Omental fat pad (tissue), 4 donors: ENCODE measurements at places on chromosomes 6 and 20. TPM values are rescaled to one million over a fixed set of nuclear protein-coding genes. Genes with fewer than 3 reads are reported as not detected.

Gene MAN1A1
- 210 TPM for total RNA-seq

Gene IL20RA
- total RNA-seq: 1.1 TPM

Gene RALGAPB
- 31.3 TPM for total RNA-seq

Gene TGM2
- 200 TPM for total RNA-seq

Gene ARMH2
- total RNA-seq: 0.84 TPM

Gene TSHZ2
- 56.6 TPM for total RNA-seq

Gene CRIP3
- total RNA-seq: 7.9 TPM

Gene CGA
- not detected for total RNA-seq

Gene MTO1
- total RNA-seq: 24.7 TPM

Gene CLDN20
- total RNA-seq: not detected

Gene GPX5
- not detected for total RNA-seq

Gene NKAPL
- total RNA-seq: 2.7 TPM

Gene GDAP1L1
- total RNA-seq: not detected

Gene TFAP2D
- total RNA-seq: not detected

Gene CFB
- 16.7 TPM for total RNA-seq

Gene GRM1
- not detected for total RNA-seq

DNA sequence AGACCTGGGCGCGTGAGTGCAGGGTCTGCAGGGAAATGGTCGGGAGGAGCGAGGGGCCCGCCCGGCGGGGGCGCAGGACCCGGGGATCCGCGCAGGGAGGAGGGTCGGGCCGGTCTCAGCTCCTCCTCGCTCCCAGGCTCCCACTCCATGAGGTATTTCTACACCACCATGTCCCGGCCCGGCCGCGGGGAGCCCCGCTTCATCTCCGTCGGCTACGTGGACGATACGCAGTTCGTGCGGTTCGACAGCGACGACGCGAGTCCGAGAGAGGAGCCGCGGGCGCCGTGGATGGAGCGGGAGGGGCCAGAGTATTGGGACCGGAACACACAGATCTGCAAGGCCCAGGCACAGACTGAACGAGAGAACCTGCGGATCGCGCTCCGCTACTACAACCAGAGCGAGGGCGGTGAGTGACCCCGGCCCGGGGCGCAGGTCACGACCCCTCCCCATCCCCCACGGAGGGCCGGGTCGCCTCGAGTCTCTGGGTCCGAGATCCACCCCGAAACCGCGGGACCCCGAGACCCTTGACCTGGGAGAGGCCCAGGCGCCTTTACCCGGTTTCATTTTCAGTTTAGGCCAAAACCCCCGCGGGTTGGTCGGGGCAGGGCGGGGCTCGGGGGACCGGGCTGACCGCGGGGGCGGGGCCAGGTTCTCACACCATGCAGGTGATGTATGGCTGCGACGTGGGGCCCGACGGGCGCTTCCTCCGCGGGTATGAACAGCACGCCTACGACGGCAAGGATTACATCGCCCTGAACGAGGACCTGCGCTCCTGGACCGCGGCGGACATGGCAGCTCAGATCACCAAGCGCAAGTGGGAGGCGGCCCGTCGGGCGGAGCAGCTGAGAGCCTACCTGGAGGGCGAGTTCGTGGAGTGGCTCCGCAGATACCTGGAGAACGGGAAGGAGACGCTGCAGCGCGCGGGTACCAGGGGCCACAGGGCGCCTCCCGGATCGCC, 54.2 kb upstream of the HLA-A start:
- DNase-seq: no peak

DNA sequence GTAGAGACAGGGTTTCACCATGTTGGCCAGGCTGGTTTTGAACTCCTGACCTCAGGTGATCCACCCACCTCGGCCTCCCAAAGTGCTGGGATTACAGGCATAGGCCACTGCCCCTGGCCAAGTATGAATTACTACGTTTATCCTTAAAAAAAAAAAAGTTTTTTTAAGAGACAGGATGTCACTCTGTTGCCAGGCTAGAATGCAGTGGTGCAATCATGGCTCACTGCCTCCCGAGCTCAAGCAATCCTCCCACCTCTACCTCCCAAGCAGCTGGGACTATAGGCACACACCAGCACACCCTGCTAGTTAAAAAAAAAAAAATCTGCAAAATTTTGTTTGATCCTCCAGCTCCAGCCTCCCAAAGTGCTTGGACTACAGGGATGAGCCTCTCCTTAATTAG, 23.1 kb downstream of the IYD start:
- no peak for DNase-seq

DNA sequence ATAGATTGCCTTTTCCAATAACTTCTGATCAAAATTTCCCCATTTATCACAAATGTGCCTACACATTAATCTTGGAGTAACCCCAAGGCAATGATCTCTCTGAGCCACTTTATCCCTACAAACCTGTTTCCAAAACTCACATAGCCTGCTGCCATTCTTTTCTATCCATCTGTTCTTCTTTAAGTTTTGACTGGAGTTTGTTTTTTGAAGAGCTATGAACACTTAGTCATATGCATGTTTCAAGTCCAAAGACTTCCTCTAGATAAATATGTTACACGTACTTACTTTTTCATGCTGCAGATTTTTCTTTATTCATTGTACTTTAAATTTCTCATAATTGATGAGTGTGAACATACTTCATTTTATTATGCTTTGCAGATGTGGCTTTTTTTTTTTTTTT, 488.9 kb upstream of the CITED2 start:
- DNase-seq: no peak

DNA sequence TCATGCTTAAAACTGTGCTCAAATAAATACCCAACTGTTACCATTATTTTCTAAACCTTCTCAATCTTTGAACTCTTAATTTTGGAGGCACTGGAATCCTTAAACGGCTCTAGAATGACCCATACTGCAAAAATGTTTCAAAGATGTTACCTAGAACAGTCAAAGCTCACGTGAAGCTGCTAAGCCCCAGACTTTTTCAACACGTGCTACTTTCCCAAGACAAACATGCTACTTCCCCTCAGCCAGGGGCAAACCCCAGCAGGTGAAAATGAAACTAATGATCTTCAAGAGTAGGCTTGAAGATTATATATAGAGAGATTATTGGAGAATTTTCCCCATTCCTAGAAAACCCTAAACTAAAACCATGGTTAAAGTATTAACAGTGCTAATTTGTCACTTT, 28.1 kb downstream of the HUS1B start:
- no peak for DNase-seq

DNA sequence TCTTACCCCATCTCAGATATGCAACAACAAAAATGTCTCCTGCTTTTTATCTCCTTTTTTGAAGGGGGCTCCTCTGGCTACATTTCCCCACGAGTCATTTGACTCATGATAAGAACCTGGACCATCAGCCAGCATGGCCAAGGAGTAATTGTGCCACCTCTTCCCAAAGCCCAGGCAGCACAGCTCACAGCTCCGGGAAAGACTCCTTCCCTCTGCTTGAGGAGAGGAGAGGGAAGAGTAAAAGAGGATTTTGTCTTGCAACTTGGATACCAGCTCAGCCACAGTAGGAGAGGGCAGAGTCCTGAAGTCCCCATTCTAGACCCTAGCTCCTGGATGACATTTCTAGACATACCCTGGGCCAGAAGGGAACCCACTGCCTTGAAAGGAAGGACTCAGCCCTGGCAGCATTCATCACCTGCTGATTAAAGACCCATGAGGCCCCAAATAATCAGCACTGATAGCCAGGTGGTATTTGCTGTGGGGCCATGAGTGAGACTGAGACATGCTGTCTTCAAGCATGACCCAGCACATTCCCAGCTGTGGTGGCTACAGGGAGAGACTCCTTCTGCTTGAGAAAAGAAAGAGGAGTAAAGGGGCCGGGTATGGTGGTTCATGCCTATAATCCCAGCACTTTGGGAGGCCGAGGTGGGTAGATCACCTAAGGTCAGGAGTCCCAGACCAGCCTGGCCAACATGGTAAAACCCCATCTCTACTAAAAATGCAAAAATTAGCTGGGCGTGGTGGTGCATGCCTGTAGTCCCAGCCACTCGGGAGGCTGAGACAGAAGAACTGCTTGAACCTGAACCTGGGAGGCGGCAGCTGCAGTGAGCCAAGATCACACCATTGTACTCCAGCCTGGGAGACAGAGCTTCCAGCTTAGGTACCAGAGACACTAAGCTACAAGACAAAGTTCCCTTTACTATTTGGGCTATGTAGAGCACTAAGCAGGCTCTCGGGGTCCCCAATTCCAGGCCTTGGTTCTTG, 28.1 kb downstream of the NCOA6 start:
- no peak for DNase-seq

DNA sequence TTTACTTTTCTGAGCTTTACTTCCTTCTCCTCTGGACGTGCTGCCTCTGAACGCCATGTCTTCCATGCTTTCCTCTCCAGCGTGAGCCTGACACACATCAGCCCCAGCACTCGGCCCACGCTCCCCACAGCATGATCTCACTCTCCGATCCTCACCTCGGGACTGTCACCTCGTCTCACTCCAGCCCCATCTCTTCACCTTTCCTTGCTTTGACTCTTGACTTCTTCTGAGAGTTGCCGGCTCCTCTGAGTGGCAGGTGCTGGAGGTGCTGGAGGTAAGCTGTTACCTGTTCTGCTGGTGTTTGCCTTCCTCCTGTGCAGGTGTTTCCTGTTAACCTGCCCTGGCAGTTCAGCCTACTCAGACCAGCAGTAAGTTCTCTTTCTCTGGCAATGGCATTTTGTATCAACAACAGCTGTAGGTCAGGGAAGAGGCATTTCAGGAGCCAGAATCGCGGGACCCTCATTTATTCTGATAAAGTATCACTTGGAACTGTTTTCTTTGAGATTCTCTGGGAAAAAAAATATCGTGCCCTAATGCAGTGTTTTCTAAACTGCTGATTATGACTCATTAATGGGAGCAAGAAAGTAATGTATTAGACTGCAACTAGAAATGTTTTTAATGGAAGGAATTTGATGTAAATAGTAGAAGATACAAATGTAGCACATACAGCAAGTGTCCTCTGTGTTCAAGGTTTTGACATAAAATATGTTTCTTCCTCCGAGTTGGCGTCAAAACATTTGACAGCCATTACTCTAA, 106.5 kb downstream of the ARID1B start:
- no peak for DNase-seq

DNA sequence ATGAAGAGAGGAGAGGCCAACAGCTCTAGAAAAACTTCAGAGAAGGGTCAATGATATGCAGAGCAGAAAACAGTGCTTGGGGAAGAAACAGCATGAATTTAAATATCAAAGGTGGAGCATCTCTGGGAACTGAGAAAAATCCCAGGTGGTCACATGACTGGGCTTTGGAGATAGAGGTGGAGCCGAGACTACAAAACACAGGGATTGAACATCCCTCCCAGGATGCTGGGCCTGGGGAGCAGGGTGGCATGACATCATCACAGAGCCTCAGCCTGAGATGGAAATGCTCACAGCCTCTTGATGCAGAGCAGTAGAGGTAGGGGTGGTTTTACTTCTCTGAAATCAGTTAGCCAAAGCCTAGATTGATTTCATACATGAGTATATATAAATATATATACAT, 529.5 kb downstream of the PRKN start:
- no peak for DNase-seq

GRCh38 chr20:51139891-51140290, 117.0 kb upstream of the KCNG1 start:
- DNase-seq: no peak

DNA sequence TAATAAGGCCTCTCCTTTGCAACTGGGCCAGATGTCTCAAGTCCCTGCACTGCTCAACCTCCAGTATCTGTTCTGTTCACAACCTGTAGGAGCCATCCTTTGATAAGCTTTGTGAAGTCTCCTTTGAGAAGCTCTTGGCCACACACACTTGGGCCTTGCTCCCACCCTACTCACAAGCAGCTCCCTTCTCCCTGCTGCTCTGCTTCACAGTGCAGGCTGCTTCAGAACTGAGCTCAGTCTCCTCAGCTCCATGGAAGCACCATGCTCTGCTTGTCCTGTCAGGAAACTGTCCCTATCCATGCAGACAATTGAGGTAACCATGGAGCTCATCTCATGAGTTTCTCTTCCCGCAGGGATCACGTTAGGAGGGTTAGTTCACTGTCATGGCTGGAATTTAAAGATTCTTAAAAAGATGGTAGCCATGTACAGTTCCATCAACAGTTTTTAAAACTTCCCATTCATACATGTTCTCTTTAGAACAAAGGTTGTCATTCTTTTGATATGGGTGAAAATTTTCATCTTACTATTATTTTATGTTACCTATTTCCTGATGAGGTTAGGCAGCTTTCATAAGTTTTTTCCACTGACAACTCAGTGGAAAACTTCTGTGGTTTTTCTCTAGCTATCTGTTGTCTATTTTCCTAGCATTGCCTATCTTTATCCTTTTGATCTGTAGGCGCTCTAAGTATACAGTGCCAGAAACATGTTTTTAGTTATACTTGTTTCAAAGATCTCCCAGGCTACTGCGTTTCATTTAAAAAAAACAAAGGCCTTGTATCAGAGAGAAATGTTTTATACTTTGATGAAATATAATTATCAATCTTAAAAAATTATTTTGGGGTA, 62.6 kb downstream of the AK9 start:
- DNase-seq: no peak

GRCh38 chr20:49677777-49678758, 35.6 kb downstream of the B4GALT5 start:
- DNase-seq: no peak

GRCh38 chr6:34981951-34982350, 92.9 kb downstream of the ANKS1A start:
- no peak for DNase-seq

DNA sequence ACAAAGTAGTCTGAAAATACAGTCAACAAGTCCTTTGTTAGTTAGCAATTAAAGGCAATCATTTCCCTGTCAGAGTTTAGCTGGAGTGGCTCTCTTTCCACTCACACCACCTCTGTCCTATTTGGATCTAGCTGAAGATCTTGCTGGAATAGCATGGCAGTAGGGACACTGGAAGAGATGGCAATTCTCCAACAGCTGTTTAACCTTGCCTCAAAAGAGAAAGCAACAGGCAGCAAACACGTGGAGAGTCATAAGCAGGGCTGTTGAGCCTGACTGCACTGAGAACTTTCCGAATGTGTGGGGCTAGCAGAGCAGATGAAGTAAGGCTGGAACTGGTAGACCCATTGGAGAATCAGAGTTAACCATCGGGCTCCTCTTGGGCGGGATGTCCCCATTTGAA, 38.0 kb upstream of the PRSS35 start:
- no peak for DNase-seq

GRCh38 chr20:34260208-34260942, 19.2 kb downstream of the ASIP start:
- no peak for DNase-seq

- no peak for DNase-seq
Observed at GRCh38 chr20:48149902-48150301, 364.6 kb upstream of the SULF2 start.

- DNase-seq: no peak
Observed at GRCh38 chr20:50930976-50931305, 296 bp downstream of the ADNP start.
